Activated T-cell treated with anti-CD3 and anti-CD28 coated beads for 24 hours (primary cell): ENCODE measurements at places on chromosomes 2 and 18.

DNA sequence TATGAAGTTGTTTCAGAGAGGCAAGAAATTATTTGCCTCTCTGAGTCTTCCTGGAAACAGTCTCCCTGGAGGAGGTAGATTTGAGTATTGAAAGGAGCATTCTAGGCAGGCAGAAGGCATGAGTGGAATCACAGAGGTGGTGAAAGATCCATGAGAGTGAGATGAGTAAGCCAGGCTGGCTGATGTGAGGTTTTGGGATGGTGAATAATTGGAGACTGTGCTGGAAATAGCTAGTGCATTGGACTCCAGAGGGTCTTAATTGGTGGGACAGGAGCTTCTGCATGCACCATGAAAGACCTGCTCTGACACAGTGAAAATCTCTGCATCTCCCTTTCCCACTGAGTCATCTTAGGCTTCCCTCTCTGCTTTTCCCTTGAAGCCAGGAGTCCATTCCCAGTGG is 46.3 kb downstream of the CDC42EP3 start:
- DNase-seq = no peak

DNA sequence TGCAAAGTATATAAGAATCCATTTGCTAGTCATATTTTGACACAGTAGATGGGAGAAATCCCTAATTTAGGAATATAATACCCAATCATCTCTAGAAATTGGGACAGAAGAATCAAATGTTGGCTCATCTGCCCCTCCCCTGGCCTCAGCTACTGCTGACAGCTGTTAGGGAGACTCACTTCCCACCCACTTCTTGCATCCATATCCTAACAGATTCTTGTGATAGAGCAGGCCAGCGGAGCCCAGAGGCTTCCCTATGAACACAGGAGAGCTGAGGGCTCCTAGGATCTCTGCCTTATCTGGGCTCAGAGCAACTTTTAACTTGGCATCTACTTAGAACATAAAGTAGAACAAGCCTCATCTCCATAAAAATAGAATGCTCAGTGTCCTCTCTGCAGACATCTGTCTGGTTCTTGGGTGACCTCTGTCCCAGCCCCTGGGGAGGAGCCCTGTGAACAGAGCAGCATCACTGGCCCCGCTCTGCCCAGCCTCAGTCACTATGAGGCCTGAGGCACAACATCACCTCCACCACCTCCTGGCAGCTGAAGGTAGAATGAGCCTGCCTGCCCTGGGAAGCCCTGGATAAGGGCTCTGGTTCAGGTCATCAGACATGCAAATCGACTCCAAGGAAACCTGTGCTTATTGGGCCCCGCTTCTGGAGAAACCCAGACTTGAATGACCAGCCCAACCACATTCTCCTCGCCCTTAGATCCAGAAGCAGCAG is 229.7 kb downstream of the ANKRD36B start:
- DNase-seq = no peak

GRCh38 chr18:60966876-60967275 is 366.4 kb upstream of the CDH20 start:
- no peak for DNase-seq

DNA sequence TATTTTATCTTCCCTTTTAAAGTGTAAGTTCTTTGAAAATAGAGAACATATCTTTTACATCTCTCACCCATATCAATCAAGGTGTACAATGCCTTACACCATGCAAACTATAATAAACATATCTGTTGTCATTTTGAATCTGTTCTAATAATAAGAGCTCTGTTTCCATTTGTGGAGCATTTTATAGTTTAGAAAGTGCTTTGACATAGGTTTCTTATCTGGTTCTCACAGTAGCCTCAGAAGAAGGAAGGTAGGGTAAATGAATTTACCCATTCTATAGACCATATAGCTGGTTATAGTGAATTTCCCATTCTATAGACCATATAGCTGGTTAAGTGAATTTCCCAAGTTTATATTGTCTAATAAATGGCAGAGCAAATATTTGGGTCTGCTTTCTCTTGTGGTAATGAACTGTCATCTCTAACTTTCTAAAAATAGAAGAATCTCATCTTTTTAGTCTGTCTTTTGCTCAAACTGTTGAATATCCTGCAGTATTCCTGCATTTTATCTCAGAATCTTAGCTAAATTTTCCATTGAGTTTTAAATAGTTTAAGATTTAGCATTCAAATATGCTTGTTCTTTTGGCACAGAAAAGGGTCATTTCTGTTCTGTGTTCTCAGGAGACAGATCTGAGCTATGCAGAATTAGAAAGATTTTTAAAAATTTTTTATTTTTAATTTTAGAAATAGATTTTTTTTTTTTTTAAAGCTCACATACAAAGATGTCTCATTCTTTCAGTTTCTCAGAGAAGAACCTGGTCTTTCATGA is 80.7 kb upstream of the STON1 start:
- DNase-seq = no peak

DNA sequence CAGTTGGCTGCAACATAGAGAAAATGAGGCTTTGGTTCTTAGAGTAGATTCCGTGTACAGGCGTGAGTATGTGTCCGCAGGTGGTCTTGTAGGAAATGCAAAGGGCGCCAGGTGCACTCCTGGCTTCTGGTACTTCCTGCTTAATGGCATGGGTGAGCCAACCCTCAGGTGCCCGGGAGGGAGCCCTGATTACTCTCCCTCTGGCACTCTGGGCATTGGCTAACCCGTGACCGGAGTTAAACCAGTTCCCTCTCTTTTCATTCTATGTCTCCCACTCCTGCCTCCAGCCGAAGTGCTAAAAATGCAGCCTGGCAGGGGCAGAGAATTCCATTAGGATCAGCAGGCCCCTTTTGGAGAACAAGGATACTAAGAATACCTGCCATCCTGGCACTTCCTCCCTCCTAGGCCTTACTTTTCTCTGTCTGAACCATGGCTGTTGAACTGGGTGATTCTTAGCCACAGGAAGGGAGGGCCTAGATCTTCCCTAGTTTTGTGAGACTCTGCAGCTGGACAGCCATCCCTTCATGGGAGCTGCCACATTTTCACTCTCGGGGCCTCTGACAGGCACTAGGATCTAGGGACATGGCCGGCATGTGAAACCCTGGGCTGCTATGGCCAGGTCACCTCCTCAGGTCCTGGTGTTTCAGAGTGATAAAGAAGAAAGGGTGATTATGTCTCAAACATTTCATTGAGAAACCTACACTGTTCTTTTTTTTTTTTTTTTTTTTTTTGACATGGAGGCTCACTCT is 6.5 kb downstream of the MERTK start:
- no peak for DNase-seq

- DNase-seq = no peak
Observed at GRCh38 chr2:202847693-202848524, 23.7 kb downstream of the ICA1L start.

GRCh38 chr18:26227051-26227670 is 916 bp downstream of the TAF4B start:
- no peak for DNase-seq

GRCh38 chr18:6406910-6407470 is 7.7 kb downstream of the L3MBTL4 start:
- no peak for DNase-seq

DNA sequence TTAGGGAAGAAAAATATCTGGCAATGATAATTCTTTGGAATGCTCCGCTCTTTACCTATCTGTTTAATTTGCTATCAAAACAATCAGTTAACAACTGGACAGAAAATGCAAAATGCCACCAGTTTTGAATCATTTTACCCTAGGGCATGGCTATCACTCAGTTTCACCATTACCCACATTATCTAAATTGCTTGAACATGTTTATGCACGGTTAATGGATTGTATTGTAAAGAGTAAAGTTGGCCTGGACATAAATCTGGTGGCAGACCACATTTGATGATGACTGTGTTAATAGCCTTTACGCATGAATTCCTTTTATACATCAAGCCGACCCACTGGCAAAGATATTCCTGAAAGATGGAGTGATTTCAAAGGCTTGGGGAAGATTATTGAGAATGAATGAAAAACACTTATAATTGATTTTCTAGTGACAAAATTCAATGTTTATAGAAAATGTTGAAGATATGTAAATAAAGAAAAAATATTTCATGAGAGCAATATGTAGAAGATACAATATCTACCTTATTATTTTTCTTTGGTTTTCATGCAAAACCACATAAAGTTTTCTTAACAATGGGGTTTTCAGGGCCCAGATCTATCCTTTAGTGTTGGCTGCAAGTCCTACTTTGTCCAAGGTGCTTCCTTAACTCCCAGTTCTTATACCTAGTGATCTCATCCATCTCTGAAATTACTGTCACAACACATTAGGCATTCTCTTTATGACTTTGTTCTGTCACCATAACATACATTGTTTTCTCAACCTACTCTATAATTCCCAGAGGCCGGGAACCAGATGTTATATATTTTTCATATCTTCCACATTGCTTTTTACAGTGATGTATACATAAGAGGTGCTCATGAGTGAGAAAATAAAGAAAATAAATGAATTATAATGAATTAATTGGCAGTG is 265.1 kb downstream of the RIT2 start:
- no peak for DNase-seq

DNA sequence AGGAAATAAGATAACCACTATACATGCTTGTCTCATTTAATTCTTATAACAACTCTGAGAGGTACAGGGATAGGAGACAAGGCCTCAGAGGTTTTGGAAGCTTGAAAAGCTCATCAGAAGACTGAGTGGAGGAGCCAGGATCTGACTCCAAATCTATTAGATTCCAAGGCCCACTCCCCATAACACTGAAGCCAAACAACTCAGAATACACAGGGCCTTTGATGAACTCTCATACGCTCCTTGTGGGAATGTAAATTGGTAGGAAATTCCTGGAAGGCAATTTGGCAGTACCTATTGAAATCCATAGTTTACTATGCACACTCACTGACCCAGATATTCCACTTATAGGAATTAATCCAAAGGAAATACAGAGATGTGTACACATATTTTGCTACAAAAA is 27.9 kb downstream of the WIPF1 start:
- DNase-seq = no peak

DNA sequence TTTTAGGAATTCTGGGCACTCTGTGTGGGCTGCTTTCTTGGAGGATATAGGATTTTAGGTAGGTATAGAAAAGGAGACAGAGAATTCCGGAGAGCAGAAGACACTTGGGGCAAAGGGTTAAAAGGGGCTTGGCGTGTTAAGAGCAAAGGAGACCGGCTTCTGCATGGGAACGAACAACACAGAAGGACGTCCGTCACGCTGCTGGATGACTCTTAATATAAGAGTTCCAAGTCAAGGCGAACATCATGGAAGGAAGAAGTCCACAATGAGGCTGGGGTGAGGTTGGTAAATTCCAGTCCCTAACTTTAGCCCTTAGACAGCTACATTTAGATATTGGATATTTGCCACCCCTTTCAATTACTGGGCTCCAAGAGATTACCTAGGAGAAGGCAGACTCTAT is 15.9 kb upstream of the SLC20A1 start:
- no peak for DNase-seq

- no peak for DNase-seq
Observed at GRCh38 chr2:5285872-5286769, 406.1 kb upstream of the SOX11 start.

DNA sequence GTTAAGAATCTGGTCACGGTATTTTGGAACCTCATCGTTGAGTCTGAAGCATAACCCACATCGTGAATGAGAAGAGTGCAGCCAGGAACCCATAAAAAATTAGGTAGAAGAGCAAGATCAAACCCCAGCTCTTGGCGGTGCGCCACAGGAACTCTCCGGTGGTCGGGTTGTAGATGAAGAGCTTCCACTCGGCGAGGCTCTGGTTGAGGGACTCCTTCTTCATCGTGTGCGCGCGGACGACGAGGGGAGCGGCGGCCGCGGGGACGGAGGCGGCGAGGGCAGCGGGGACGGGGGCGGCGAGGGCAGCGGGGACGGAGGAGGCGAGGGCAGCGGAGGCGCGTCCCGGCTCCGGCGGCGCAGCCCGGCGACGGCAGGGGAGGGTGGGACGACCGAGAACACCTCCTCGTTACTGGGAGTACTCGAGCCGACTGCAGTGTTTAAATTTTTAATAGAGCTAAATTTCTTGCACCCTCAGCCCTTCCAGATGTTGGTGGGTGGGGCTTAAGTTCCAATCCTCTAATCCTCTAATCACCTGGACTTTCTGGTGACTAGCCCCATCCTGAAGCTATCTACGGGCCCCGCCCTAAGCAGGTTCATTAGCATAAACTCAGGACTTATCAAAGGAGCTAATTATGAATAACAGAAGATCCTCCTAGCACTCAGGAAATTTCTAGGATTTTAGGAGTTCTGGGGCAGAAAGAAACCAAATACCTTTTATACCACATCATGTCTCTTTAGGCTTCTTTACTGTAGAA is 20.4 kb upstream of the PAPOLG start:
- DNase-seq = no peak

DNA sequence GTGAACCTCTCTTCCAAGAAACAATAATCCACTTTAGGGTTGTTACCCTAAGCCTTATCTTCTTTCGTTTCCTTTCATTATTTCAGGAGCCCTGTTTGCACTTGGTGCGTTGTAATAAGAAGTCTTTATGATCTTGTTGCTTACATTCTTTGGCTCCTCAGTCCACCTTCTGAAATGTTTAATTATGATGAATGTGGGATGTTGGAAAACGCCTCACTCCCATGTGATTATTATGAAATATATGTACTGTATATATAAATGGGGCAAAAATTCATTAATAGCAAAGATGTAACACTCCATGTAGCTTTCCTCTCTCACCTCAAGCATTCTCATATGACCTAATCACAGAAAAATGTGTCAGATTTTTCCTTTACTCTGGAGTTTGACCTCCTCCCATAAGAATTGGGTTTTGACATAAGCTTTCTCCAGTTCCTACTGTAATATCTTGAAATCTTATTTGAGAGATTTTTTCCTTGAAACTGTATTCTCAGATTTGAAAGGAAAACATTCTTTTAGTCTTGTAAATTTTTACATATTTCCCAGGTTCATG is 397.2 kb upstream of the FANCL start:
- no peak for DNase-seq

- no peak for DNase-seq
Observed at GRCh38 chr2:9761577-9761976, 81.7 kb upstream of the TAF1B start.

DNA sequence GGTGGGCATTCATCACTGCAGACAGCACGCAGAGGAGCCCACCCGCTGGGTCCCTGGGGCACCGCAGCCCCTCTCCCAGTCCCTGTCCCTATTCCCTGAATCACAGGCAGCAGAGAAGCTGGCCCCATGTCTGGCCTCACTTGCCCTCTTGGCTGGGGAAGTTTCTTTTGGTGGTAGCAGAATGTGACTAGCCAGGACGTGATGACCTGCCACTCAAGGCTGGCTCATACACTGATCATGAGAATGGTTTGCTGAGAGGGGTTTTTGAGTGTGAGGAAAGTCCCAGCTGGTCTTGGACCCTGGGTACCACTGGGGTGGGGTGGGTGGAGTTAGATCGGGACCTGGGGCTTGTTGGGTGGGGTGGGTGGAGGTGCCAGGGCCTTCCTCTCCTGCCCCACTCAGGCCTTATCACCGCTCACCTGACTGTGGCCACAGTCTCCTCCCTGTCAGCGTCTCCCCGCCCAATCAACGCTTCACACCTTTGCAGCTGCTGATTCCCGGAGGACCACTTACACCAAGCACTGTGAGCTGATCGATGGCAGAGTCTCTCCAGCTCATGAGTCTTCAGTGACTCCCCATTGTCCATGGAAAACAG is 28.9 kb upstream of the FOSL2 start:
- no peak for DNase-seq

- DNase-seq = no peak
Observed at GRCh38 chr2:118124288-118124891, 36.1 kb downstream of the INSIG2 start.
